ENCODE measurements at places on chromosomes 6 and 20.

GRCh38 chr6:96575359-96575758 lies 12.4 kb downstream of the FHL5 start:
- DNase-seq = no peak

DNA sequence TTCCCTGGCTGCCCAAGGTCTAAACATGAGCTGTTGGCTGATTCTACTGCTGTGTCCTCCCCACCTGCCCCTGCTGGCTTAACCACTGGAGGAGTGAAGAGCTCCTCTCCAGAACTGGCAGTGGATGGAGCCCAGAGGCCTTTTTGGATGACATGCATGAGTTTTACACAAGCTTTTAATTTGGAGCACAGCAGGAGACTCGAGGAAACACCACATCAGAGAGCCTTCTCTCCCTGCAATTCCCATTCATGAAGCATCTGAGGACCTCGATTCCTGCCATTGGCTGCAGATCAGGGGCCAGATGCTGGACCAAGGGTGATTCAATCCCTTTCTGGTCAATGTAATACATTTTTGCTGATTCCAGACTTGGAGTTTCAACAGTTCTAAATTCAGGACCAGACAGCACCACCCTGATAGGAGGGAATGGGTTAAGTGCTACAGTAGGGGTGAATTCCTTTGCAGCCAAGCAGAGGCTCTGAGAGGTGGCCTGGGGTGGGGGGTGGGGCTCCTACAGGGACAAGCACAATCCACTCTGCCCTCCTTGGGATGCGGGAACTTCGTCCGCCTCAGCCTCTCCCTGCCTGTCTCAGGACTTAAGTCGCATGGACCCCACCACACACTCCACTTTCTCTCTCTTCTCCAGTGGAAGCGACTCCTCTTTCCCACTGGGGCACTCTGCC lies 599 bp upstream of the PSORS1C1 start:
- DNase-seq = no peak

DNA sequence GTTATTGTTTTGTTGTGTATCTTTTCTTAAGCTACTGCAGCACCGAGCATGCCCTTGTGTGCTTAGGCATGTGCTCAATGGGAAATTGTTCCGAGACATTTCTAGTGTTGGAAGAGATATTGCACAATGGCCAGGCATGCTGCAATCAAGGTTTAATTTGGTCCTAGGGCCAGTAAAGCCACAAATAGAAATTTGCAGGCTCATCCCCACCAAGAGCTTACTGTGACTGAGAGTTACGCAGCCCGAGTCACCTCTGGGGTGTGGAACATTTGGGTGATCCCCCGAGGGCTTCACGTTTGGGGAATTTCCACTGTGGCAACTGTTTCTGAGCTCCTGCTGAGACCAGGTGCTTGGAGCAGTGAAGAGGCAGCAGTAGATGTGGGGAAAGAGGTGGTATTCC lies 65.8 kb downstream of the ADTRP start:
- peak; percentile 91 for DNase-seq

DNA sequence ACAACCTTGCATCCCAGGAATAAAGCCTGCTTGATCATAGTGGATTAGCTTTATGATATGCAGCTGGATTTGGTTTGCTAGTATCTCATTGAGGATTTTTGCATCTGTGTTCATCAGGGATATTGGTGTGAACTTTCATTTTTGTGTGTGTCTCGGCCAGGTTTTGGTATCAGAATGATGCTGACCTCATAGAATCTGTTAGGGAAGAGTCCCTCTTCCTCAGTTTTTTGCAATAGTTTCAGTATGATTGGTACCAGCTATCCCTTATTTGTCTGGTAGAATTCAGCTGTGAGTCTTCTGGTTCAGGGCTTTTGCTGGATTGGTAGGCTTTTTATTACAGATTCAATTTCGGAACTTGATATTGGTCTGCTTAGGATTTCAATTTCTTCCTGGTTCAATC lies 132.5 kb downstream of the ZFAND3 start:
- DNase-seq = peak; percentile 83

- DNase-seq = no peak
Observed at GRCh38 chr6:133463790-133464189, 222.6 kb downstream of the EYA4 start.

- DNase-seq = peak; percentile 31
Observed at GRCh38 chr6:52603000-52603795, 26.3 kb upstream of the TRAM2 start.

- DNase-seq = no peak
Observed at GRCh38 chr6:41097467-41098090, 24.8 kb downstream of the NFYA start.

GRCh38 chr6:27303613-27304272 lies 8.3 kb downstream of the POM121L2 start:
- no peak for DNase-seq

All from inflammatory macrophage treated with lipopolysaccharide for 4 hours (primary cell).